Endothelial cell of umbilical vein (primary cell): ENCODE measurements at places on chromosomes 4 and X. TPM values are rescaled to one million over a fixed set of nuclear protein-coding genes. Genes with fewer than 3 reads are reported as not detected.

GRCh38 chrX:10166731-10167151, 10.0 kb downstream of the CLCN4 start:
- no peak for DNase-seq

- no peak for DNase-seq
Measured at GRCh38 chr4:41538017-41538733, at the start of gene LIMCH1. LIMCH1 (plus strand) TSS chr4:41538157; CDS start chr4:41605996, 67,839 bp downstream.

DNA sequence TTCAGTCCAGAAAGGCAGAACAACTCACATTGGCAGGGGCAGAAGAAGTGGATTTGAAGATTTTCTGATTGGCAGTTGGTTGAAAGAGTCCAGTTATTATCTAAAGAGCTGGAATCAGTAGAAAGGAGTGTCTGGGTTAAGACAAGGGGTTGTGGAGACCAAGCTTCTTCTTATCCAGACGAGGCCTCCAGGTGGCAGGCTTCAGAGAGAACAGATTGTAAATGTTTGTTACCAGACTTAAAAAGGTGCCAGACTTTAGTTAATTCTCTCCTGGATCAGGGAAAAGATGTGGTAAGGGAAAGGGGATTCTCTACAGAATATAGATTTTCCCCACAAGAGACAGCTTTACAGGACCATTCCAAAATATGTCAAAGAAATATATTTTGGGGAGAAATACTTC, 36.7 kb upstream of the TLR3 start:
- no peak for DNase-seq

The CDKL2 gene
- total RNA-seq: 0.55 and 0.99 TPM in 2 replicates

The ENAM gene
- 0.05 TPM in 1 of 2 replicates, not detected in the other for total RNA-seq

The RTL5 gene
- total RNA-seq: 1.7 and 2.1 TPM in 2 replicates

The HERC3 gene
- 21.2 and 25.6 TPM in 2 replicates for total RNA-seq

The RNF175 gene
- not detected in 2 replicates for total RNA-seq
